ENCODE measurements at places on chromosomes 13 and 19.

GRCh38 chr19:49212016-49212701 is 54.6 kb downstream of the TRPM4 start:
- H3K36me3 ChIP-seq: no peaks in the 10 kb centered on the region
- peaks cover 2% of the 10 kb centered on the region for H3K27me3 ChIP-seq
- H3K4me1 ChIP-seq: peaks cover 15% of the 10 kb centered on the region
- no peak overlapping the region for H3K27ac ChIP-seq
- no peak overlapping the region for H3K4me3 ChIP-seq
- no peak for DNase-seq

- H3K27me3 ChIP-seq: no peaks in the 10 kb centered on the region
- H3K27ac ChIP-seq: no peak overlapping the region
Measured at GRCh38 chr13:37910790-37911189, 41.2 kb upstream of the TRPC4 start.

DNA sequence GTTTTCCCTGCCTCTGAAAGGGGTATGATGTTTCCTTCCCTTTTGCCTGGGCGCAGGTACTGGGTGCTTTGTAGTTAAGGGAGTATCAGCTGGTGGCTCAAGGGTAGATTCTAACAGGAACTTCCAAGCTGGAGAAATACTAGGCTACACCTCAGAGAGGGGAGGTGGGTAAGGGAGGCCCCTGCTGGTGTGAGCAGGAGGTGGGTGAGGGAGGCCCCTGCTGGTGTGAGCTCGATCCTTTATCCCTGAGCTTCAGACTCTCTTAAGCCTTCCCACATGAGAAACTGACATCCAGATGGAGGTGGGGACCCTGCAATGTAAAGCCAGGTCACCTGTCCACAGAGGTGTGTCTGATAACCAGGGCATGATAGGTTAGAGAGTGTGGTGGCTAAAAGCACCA is 32.1 kb downstream of the CYP2B6 start:
- DNase-seq: no peak
- H3K4me1 ChIP-seq: no peaks in the 10 kb centered on the region
- peaks cover 27% of the 10 kb centered on the region for H3K27me3 ChIP-seq
- no peaks in the 10 kb centered on the region for H3K36me3 ChIP-seq

DNA sequence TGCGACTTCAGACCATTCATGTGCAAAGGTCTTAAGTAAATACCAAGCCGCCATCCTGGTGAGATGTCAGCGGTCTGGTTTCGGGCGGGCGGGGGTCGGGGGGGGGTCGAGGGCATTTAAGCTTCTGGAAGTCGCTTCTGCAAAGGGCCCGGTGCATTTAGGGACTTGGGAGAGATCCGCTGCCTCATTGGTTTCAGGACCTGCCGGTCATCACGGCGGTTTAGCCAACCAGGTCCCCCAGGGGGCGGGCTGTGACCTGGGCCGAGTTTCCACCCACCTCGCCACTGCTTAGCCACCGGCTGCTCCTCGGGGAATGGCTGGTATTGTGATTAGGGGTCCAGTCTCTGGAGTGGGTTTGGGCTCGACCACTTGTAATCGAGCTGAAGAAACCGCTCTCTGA is 7.8 kb downstream of the ANKLE1 start:
- H3K4me1 ChIP-seq: peaks cover 3% of the 10 kb centered on the region
- H3K4me3 ChIP-seq: no peak overlapping the region
- no peak overlapping the region for H3K27ac ChIP-seq
- no peaks in the 10 kb centered on the region for H3K27me3 ChIP-seq
- peak; percentile 79 for DNase-seq

GRCh38 chr13:112905990-112906641 is 62.9 kb upstream of the MCF2L start:
- H3K36me3 ChIP-seq: no peaks in the 10 kb centered on the region
- no peak for DNase-seq
- no peak overlapping the region for H3K27ac ChIP-seq
- no peak overlapping the region for H3K4me3 ChIP-seq

DNA sequence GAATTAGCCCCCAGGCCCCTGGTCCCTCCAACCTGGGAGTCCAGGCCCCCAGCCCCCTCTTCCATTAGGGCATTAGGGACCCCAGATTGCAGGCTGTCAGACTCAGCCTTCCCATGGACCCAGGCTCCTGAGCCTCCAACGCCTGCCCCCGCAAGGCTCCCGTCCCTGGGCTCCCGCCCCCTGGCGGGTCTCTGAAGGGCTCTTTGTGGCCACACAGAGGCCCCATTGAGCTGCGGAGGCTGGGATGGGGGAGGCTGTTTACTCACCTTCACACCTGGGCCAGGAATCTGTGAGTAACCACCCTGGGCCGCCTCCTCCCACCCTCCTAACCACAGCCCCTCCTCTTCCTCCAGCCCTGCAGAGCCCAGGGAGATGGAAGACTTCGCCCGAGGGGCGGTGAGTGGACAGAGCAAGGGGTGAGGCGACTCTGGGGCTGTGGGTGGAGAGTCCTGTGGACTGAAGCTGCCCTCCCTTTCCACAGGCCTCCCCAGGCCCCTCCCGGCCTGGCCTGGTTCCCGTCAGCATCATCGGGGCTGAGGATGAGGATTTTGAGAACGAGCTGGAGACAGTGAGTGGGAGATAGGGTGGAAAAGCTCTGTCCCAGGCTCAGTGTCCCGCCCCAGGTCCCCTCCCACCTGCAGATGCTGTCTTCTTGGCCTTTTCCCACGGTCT is 4.9 kb downstream of the ARHGEF1 start:
- peak; percentile 96 for DNase-seq
- peaks cover 57% of the 10 kb centered on the region for H3K4me1 ChIP-seq
- H3K27ac ChIP-seq: peak overlapping the region; percentile 93

GRCh38 chr13:34356686-34357434 is 538.9 kb downstream of the RFC3 start:
- no peak for DNase-seq
- H3K36me3 ChIP-seq: no peaks in the 10 kb centered on the region
- no peak overlapping the region for H3K4me3 ChIP-seq
- H3K27me3 ChIP-seq: no peaks in the 10 kb centered on the region

DNA sequence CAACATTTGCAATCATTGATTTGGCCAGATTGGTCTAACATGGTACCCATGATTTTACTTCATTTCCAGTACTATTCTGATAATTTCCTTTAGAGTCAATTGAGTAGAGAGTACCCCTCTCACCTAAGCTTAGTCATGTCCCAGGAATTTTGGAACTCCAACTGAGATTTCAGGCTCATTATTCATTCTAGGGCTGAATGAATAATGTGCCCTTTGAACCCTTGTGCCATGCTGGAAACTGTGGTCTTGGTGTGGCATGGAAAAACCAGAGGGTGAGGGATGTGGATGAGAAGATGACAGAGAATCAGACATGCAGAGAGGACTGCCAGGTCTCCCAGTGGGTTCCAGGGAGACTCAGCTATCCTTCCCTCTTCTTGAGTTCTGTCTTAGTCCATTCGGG is 30.2 kb downstream of the ITM2B start:
- DNase-seq: no peak
- H3K27me3 ChIP-seq: no peaks in the 10 kb centered on the region
- no peak overlapping the region for H3K27ac ChIP-seq

DNA sequence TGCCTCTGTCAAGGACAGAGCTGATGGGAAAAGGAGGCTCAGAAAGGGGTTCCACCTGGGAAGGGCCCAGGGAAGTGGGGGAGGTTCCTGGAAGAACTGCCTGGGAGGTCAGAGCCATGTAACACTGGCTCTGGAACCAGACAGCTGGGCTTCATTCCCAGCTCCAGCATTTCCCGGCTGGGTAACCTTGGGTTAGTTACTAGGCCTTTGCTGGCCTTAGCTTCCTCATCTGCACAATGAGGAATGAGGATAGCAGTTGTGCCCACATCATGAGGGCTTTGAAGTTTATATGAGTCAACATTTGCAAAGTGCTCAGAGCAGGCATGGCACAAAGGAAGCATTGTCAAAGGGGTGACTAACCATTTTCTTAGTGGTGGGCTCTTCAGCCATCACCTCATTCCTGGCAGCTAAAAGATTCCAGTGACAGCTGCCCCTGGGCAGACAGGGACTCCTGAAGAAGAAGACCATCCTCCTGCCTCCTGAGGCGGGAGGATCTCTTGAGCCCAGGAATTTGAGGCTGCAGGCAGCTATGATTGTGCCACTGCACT is 1.7 kb upstream of the DNAJB1 start:
- H3K36me3 ChIP-seq: peaks cover 28% of the 10 kb centered on the region
- H3K27ac ChIP-seq: peak overlapping the region; percentile 95
- peak overlapping the region; percentile 81 for H3K4me3 ChIP-seq
- peak; percentile 41 for DNase-seq
- no peaks in the 10 kb centered on the region for H3K27me3 ChIP-seq

GRCh38 chr19:42332059-42332458 is 6.6 kb downstream of the MEGF8 start:
- no peak for DNase-seq
- no peaks in the 10 kb centered on the region for H3K27me3 ChIP-seq
- peaks cover 7% of the 10 kb centered on the region for H3K4me1 ChIP-seq
- no peaks in the 10 kb centered on the region for H3K36me3 ChIP-seq

DNA sequence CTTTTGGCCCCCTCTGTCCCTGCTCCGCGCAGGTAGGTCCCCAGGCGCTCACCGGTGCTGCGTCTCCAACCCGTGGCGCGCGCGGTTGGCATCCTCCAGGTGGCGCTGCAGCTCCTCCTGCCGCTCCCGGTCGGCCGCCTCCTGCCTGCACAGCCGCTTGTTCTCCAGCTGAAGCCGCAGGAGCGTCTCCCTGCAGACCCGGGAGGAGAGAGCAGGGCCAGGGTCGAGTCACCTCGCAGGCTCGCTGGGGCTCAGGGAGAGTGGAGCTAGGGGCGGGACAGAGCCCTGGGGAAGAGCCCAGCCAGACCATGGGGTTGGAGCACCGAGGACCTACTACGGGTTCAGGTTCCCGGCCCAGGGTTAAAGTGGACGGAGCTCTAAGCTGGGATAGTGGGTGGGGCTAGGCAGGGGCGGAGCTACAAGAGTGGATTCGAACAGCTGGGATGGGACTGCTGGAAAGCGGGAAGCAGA is 9.3 kb downstream of the HOOK2 start:
- peak; percentile 81 for DNase-seq
- peaks cover 2% of the 10 kb centered on the region for H3K36me3 ChIP-seq
- H3K27me3 ChIP-seq: no peaks in the 10 kb centered on the region
- H3K4me3 ChIP-seq: no peak overlapping the region
- no peak overlapping the region for H3K27ac ChIP-seq

DNA sequence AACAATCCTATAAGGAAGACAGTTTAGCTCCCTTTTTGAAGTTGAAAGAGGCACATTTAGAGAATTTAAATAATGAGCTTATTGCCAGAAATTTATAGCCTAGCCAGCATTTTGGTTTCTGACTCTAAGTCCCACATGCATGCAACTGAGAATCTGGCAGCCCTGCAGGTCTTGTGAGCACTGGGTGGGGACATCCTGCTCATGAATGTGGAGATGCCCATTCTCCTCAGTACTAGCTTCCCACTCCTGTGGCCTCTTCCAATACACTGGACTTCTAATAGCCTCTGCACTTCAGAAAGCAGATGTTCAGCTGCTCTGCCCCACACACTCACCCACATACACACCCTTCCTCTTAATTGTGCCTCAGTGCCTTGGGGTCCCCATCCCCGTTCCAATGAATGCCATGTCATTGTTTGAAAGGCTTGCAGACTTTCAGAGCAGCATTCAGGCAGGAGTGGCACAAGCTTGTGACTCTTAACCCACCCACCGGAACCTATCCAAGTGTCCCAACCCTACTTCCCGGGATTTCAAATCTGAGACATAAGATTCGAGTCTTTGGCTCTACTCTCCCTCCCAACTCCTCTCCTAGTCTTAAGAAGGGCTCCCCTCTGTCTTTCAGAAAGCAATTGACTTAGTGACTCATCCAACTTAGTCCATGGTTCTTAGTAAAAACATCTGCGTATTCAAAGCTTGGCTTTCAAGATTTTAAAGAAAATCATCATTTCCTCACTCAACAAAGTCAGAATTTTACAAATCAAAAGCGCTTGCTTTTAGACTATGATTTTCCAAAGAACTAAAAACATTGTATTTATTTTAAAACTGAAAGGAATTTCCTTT is 80.0 kb upstream of the FREM2 start:
- no peaks in the 10 kb centered on the region for H3K27me3 ChIP-seq
- H3K27ac ChIP-seq: no peak overlapping the region
- DNase-seq: no peak
- H3K4me1 ChIP-seq: no peaks in the 10 kb centered on the region
- H3K36me3 ChIP-seq: no peaks in the 10 kb centered on the region
- no peak overlapping the region for H3K4me3 ChIP-seq

- no peak within 1 kb of the TSS for H3K27ac ChIP-seq
- H3K4me1 ChIP-seq: peaks cover 9% of the 10 kb centered on the region
- H3K4me3 ChIP-seq: no peak within 1 kb of the TSS
Measured at GRCh38 chr19:35291916-35292315, at the start of gene MAG. Gene MAG, plus strand, starts transcription at chr19:35292161. Its CDS starts 3,248 bp downstream, at chr19:35295409.

DNA sequence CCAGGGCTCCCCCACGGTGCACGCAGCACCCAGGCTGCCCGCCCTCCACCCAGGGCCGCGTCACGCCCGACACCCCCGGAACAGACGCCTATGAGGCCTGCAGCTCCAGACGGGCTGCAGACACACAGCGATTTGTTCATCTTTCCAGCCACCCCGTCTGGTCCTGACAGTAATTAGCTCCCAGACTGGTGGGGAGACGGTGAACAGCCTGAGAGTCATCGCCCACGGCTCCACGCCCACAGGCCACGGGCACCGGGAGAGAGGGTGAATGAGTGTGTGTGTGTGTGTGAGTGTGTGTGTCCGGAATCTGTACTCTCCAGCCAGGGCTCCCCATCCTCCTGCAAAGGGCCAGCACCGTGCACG is 18.1 kb downstream of the GADD45B start:
- H3K4me1 ChIP-seq: peaks cover 30% of the 10 kb centered on the region
- H3K36me3 ChIP-seq: no peaks in the 10 kb centered on the region
- H3K4me3 ChIP-seq: peak overlapping the region; percentile 47
- H3K27me3 ChIP-seq: peaks cover 27% of the 10 kb centered on the region
- no peak overlapping the region for H3K27ac ChIP-seq

DNA sequence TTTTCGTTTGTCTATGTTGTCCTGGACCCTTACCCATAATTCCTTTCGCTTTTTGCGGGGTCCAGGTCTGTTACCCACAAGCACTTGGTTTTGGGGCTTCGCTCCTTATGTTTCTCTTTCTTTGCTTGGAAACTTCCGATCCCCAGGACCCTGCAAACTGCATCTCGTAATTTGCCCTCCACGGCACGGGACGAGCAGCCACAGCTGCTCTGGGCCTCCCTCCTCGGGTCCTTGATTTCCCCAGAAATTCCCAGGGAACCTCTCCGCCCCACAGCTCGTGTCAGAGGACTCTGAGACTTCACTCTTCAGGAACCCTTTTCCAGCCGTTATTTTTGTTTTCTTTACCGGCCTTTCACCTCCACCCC is 599 bp downstream of the SNRNP70 start:
- H3K4me1 ChIP-seq: peaks cover 37% of the 10 kb centered on the region
- peak overlapping the region; percentile 94 for H3K27ac ChIP-seq

GRCh38 chr13:20401931-20402856 is 123.5 kb downstream of the CRYL1 start:
- no peaks in the 10 kb centered on the region for H3K36me3 ChIP-seq
- H3K4me3 ChIP-seq: no peak overlapping the region
- no peak for DNase-seq
- no peaks in the 10 kb centered on the region for H3K27me3 ChIP-seq
- H3K27ac ChIP-seq: no peak overlapping the region
- peaks cover 7% of the 10 kb centered on the region for H3K4me1 ChIP-seq

DNA sequence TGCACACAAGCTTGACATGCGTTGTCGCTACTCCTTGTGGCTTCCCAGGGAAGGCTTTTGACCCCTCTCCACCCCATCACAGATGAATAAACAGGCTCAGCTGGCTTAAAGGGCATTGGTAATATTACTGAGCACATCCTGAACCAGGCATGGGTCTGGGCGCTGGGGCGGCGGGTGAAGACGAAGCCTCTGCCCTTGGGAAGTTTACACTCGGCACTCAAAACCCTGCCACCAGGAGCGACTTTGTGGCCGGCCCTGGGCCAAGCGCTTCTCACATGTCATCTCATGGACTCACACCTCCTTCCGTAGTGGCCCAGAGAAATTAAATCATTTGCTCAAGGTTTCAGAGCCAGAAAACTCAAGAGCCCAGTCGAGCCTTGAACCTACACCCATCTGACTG is 32.6 kb upstream of the ASF1B start:
- peaks cover 18% of the 10 kb centered on the region for H3K4me1 ChIP-seq
- peaks cover 16% of the 10 kb centered on the region for H3K36me3 ChIP-seq
- H3K27ac ChIP-seq: no peak overlapping the region
- H3K27me3 ChIP-seq: no peaks in the 10 kb centered on the region
